ENCODE measurements at places on chromosomes 6 and 20.

- no peak for DNase-seq
These were observed 49.7 kb downstream of the DAAM2 start for GRCh38 chr6:39841923-39842322.

- DNase-seq = no peak
These were observed 25.5 kb upstream of the ASXL1 start for GRCh38 chr20:32332614-32333013.

DNA sequence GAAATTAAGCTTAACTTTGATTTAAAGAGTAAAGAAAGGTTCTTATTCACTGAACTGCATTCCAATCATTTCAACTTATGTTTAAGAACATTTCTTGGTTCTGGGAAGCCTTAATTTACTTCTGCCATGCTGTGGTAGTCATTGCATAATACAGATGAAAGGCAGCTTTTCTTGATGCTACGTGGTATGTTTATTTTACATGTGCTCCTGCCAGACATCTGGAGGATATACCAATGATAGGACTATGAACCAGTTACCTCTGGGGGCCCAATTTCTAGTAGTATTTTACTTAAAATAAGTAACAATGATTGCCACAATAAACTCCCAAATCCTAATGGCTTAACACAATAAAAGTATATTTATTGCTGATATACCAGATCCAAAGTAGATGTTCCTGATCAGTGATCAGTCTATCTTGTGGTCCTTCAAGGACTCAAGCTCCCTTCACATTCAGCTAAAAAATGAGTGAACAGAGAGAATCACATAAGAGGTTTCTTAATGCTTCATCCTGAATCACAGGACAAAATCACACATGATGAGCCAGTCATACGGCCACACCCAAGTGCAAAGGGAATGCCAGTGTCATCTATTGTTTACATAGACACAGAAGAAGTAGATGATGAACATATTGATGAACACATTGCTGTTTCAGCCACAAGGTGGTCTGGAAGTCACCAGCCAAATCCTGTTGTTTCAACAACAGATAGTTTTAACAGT is 56.5 kb upstream of the CCN2 start:
- no peak for DNase-seq

DNA sequence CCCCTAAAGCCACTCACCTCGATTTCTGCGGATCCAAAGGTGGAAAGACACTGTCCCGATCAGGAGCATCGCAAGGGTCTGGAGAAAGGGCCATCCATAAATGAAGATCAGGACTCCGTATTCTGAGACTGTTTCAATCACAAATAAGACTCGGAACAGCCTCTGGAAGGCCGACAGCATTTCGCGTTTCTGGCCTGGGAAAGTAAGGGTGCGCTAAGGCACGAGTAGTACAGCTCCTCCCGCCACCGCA is 44.6 kb downstream of the DPPA5 start:
- no peak for DNase-seq

DNA sequence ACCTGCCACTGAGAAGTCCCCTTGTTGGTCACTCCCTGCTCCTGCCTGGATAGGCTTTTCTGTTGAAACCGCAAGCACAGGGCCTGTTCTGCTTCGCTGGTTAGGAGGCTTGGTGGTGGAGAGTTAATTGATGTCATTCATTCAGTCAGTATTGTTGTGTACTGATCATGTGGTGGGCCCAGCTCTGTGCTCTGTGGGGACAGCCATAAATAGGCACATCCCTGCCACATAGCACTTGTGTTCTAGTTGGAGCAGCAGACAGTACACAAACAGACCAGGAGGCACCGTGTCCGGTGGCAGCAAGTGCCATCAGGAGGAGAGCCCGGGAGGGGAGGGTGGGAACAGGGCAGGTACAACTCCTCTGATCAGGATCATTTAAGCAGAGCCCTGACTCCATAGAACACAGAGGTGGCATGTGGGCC is 155.2 kb upstream of the INSM1 start:
- no peak for DNase-seq

DNA sequence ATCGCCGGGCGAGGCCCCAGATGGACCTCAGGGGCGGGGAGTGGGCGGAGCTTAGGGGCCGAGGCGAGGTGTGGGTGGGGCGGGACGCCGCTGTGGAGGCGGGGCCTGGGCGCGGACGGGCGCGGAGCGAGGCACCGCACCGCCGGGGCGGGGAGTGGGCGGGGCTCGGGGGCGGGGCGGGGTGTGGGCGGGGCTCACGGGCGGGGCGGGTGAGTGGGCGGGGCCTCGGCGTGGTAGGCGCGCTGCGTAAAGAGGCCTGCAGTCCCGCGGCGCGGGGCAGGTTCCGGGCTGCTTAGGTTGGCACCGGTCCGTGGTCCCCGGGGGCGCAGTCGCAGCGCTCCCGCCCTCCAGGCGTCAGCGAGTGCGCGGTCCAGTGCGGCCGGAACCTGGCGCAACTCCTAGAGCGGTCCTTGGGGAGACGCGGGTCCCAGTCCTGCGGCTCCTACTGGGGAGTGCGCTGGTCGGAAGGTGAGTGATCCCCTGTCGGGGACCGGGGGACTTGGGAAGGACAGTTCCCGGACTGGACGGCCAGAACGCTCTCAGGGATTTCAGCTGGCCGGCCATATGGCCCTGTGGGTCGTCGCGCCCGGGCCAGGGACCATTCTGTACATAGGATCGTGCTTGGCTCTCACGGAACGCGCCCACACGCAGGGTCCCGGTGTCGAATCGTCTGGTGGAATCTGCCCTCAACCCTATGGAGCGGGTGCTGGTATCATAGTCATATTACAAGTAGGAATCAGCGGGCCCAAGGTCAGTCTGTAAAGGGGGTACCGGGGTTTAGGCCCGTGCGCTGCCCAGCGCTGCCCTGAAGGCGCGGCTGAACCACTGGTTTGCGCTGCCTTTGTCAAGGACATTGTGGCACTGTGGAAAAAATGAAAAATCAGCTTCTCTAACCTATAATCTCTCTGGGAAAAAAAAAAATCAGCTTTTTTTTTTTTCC is at the start of gene NQO2:
TSS of gene NQO2 (plus strand) at position 277 of the 940 bp plus-strand sequence. CDS start 6,659 bp downstream, outside the sequence.
- DNase-seq = peak; percentile 76

DNA sequence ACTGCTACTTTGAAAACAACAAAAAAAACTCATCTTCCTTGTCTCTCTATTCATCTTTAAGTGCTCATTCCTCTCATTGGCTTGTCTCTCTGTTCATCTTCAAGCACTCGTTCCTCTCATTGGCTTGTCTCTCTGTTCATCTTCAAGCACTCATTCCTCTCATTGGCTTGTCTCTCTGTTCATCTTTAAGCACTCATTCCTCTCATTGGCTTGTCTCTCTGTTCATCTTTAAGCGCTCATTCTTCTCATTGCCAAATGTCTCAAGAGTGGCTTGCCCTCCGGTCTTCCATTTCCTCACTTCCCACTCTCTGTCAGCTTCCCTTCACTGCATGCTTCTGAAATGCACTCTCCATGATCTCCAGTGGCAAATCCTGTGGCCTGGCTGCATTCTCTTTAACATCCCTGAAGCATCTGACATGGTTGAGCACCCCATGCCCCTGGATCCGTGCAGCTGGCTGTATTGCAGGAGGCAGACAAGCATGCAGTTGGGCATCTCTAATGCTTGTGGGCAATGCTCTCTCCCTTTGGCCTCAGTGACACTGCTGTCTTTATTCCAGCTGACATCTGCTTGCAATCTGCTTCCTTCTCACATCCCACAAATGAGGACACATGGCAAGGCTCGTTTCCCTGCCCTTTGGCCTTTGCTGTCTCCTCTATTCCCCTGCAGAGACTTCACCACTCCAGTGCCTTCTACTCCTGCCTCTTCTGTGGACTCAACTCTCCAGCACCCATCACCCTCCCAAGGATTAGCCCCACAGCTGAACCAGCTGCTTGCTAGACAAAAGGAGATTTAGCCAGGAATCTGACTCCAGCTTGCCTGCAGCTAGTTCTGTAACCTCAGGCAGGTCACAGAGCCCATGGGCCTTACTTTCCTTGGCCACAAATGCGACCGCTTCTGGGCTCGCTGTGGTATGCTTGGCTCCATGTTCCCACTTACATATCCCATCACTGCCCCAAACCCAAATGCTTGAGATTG is 143.2 kb upstream of the SNX9 start:
- DNase-seq = no peak
